Cerebellar nuclear complex (tissue), 1 donor: ENCODE measurements at places on chromosomes 4 and X.

DNA sequence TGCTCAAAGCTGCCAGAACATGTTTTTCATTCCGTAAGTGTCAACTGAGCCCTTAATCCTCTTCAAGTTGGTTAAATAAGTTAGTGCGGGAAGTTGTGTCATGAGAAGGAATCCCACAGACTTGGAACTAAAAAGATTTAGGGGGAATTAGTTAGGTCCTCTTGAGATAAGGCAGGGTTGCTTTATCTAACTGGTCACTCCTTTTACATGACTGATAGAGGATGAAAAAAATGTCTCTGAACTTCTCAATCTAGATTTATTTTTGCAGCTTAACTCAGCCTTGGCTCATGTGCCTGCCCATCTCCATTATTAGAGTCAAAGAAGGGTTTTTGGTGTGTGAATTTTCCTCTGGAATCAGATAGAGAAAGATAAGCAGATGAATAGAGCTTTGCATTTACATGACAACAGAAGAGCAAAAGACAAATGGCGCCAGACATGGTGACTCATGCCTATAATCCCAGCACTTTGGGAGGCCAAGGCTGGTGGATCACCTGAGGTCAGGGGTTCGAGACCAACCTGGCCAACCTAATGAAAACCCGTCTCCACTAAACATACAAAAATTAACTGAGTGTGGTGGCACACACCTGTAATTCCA lies 882.9 kb downstream of the RPA4 start:
- no peak for DNase-seq

DNA sequence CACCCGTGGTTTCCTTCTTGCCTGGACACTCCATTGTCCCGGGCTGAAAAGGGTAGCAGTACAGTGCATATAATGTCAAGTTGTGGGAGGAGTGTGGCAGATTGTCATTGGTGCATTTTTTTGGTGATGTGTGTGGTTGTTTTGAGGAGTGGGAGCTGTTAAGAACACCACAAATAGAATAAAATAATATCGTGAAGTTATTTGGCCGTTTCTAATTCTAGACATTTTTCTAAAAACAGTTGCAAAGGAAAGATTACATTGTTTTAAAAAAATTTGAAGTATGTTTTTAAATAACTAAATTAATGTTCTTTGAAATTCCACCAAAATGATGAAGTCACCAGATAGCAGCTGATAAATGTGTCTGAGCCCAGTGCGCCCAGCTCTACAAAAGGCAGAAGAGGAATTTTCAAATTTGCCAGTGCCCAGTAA lies 1.3 kb downstream of the PKD2 start:
- DNase-seq = no peak

DNA sequence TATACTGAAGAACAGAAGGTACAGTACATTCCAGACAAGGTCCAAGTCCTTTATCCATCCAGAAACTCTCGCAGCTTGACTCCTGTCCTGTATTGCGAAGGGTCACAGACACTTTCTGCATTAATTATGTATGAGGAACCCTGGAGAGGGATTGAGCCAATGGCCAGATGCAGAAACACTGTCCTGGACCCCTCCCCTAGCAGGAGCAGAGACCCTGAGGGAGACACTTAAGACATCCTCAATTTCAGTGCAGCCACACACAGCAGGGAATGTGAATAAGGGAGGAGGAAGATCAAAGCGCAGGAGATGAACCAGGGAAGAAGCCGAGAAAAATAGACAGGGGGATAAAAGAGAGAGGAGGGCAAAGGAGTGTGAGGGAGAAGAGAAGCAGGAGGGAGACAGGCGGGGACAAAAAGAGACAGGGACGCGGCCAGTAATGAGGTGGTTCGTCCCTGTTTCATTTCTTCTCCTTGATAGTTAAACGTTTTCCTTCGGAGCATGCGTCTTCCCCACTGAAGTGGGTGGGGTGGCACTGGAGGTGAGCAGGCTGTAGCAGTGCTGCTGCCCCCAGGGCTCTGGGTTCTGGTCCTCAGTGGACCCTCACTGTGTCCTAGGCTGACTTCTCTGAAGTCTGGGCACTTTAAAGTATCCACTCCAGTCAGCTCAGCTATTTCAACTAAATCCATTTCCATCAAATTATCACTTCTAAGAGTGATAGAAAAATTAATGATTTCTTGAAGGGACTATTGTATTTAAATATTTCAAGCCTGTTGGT lies 356.4 kb upstream of the NOCT start:
- DNase-seq = no peak

DNA sequence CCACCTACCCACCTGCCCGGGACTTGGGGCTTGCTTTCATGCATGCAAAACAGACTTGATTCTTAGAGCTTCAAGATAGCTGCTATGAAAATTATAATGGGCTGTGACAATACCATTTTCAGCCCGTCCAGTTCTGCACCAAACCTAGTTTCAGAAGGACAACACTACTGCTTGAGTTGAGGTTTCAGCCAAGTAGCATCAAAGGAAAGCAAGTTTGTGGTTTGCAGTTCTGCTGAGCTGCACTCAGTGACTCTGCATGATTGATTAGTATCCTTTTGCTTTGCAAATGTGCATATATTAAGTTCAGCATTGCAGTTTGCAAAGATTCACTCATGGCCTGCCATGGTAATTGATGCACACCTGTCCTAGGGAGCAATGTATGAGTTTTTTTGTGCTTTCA lies 442.7 kb downstream of the RPA4 start:
- no peak for DNase-seq

DNA sequence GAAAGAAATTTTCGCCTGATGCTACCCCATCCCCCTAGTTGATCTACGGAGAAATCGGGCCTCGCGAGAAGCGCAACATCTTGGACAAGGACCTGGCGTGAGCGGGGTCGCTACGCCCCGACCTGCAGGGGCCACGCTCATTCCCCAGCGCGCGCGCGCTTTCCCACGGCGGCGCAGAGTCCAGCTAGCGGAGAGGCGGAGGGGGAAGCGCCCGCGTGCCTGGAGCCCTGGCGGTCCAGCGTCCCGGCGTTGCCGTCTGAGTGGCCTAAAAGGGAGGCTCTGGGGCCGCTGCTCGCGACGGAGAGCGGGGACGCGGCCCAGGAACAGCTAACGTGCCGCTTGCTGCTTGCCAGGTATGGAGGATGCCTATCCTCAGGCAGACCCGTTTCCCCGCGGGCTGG lies 6.0 kb upstream of the SOX3 start:
- no peak for DNase-seq

- DNase-seq = no peak
Measured at GRCh38 chr4:141388481-141388880, 167.8 kb downstream of the ZNF330 start.

DNA sequence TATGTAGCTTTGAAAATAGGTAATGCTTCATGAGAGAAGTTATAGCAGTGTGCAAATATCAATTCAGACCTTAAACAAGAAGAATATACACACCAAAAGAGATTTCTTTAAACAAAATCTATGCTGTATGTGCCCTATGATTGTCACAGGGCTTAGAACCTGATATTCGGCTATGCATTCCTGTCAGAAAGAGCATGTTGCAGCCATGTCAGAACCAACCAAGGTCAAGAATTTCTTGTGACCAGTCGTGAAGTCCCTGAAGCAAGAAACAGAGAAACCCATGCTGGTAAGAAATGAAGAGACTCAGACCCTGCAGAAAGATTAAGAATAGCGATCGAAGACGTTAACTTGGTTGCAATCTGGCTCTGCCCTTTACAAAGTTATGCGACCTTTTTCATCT lies 210.3 kb upstream of the SPIN4 start:
- DNase-seq = no peak

- no peak for DNase-seq
Measured at GRCh38 chr4:4386736-4387392, at the start of gene NSG1. NSG1 (plus strand) TSS chr4:4387102; CDS start chr4:4387630, 528 bp downstream.

DNA sequence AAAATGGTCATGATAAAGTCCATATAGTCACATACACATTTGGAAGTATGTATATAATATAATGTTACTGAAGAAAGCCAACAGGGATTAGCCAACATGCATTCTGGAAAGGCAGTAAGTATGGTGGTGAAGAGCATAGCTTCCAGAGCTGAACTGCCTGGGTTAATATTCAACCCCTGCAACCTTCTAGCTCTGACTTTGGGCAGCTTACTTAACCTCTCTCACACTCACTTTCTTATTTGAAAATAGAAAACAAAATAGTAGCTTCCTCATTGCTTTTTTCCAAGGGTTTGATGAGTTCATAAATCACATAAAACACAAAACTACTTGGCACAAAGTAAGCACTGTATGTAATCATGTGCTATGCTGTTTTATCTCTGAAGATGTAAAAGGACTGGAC lies 216.4 kb downstream of the CHIC2 start:
- DNase-seq = no peak

DNA sequence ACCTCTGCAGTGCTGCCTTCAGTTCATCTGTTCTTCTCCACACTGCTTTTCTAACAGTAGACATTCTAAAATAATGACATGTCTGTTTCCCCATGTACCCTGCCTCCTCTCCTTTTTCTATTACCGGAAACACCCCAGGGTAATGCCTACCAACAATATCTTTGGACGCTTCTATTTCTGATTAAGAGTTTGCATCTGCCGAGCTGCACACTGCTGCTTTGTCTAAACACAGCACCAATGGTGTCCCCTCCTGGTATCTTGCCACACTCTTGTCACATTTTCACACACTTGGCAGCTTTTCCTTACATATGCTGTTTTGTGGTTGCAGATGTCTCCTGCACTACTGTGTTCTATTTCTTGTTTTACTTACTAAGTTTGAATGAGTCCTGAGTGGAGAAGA lies 288.8 kb downstream of the GRIA2 start:
- no peak for DNase-seq

GRCh38 chr4:119939071-119939995 lies 127.3 kb downstream of the MAD2L1 start:
- no peak for DNase-seq
